WTC11 (cell line): ENCODE measurements at places on chromosomes 1 and 21. TPM values are rescaled to one million over a fixed set of nuclear protein-coding genes. Genes with fewer than 3 reads are reported as not detected.

GRCh38 chr1:53378932-53379661 lies 51.2 kb upstream of the LRP8 start:
- DNase-seq = peak; percentile 5

- no peak for DNase-seq
Measured at GRCh38 chr1:238898856-238899255, 487.5 kb upstream of the CHRM3 start.

GRCh38 chr1:167722152-167722869 lies 529 bp downstream of the MPZL1 start:
- DNase-seq = peak; percentile 54

- no peak for DNase-seq
Measured at GRCh38 chr1:32881291-32881690, 5.0 kb upstream of the HPCA start.

DNA sequence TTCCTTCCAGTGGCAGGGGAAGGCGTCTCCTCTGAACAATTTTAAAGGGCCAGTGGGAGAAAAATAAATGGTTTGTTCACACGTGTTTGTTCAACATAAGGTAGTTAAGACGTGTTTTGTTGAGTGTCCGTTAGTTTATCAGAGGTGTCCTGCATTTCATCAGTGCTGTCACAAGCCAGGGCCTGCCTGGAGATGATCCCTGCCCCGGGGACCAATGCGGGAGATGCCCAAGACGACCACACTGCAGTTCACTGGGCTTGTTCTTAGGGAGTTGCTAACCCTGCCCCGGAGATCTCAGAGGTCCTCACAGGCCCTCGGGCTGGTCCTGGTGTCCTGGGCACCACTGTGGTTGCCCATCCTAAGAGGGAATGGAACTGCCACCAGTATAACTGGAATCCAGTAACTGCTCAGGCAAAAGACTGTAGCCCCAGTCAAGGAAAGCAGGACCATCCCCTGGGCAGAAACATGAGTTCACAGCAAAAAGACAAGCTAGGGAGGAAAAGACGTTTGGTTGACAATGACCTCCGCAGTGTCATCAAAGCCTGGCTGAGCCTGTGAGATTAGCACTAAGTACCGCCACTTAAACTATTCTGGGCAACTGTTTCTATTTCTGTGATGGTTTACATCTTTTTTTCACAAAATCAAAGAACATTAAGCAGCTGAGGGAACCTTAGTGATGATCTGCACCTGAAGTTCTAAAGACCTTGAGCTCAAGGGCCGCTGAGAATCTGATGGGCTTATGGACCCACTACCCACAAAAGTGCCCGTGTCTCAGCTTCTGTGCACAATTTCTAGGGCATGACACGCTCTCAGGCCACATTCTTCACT lies 44.9 kb upstream of the LIN9 start:
- DNase-seq = no peak

GRCh38 chr1:155514582-155515187 lies 47.9 kb downstream of the ASH1L start:
- DNase-seq = no peak

Gene CFHR1
- 0.14 to 0.20 TPM (median 0.16 TPM) in 3 replicates for total RNA-seq

Gene FAM72A
- 25.5 to 30.6 TPM (median 27.9 TPM) in 3 replicates for total RNA-seq

Gene MMP23B
- total RNA-seq = 20.0 to 28.1 TPM (median 27.1 TPM) in 3 replicates
